ENCODE measurements at places on chromosomes 6 and 20.

DNA sequence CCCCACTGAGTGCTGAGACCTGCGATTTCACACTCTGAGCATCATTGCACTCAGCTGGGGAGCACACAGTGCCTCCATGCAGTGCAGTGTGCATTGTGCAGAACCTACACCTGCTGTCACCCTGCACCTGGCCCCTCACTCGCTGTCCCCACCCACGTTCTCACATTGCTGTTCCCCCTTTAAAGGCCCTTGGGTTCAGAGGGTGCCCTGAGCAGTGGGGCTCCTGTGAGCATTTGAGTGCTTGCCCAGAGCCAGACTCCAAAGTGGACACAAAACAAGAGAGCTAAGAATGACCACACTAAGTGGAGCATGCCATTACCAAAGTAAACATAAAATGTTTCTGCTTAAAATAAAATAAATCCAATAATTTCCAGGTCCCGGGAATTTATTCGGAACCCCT, 131.0 kb upstream of the CST7 start:
- no peaks in the 10 kb centered on the region for H3K27me3 ChIP-seq
- no peaks in the 10 kb centered on the region for H3K36me3 ChIP-seq
- no peak overlapping the region for H3K4me3 ChIP-seq
- H3K4me1 ChIP-seq, result no peaks in the 10 kb centered on the region

DNA sequence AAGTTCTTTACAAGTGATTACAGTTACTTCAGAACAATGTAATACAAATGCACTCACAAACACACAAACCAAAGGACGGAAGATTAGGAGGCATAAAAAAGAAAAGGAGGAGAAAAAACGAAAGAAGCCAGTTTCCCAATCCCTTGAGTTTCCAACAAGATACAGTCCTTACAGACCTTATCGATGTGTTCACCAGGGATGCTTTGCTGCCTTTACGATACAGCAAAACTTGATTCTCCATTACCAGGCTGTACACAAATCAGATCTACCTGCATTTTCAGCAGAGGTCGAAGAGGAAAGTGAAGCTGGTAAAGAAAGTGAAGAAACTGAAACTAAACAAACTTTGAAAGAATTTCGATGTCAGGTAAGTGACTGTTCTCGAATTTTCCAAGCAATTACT, 62.6 kb upstream of the SMIM8 start:
- H3K36me3 ChIP-seq, result peaks cover 32% of the 10 kb centered on the region
- no peaks in the 10 kb centered on the region for H3K4me1 ChIP-seq
- no peak for DNase-seq
- no peak overlapping the region for H3K4me3 ChIP-seq
- no peaks in the 10 kb centered on the region for H3K27me3 ChIP-seq
- no peak overlapping the region for H3K27ac ChIP-seq

GRCh38 chr20:10621149-10621548, 52.6 kb downstream of the JAG1 start:
- no peak overlapping the region for H3K4me3 ChIP-seq
- no peaks in the 10 kb centered on the region for H3K4me1 ChIP-seq
- DNase-seq, result no peak
- no peaks in the 10 kb centered on the region for H3K27me3 ChIP-seq

DNA sequence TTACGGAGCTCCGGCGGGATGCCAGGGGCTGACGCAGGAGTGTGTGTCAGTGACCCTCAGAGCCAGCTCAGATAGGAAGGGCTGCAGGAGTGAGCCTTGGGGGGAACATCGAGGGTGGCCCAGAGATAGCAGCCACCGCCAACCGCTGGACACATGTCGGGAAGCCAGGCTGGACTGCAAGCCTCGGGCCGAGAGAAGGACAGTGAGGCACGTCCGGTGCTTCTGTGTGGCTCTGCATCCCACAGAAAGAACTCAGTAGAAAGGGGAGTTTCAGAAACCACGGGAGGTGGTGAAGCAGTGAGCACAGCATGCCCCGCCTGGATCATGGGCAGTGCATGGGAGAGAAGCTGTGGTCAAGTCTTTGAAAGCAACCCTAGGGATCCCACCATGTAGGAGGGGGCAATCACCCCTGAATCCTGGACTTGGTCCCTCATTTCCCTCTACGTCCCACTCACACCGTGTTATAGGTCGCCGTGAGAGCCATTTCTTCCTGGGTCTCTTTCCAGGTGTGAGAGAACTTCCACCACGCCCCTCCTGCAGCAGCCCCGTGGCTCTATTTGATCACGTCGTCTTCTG, 383.7 kb upstream of the CDH4 start:
- peaks cover 1% of the 10 kb centered on the region for H3K27me3 ChIP-seq
- H3K36me3 ChIP-seq, result no peaks in the 10 kb centered on the region
- no peak for DNase-seq
- H3K4me3 ChIP-seq, result no peak overlapping the region
- H3K27ac ChIP-seq, result no peak overlapping the region

DNA sequence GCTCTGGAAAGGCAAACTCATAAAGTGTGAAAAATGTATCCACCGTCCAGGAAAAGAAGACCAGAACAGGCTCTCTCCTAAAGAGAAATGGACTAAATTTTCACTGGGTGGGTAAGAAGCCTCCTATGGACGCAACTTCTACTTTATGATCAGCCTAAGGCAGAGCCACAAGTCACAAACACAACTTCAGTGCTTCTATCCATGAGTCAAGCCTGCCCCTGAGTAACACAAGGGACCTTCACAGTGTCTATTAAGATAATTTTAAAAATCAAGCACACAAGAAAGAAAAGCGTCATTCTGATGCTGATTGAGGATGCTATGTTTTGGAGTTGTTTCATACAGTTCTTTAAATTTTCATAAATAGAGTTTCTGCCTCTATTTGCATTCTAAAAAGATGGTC, 601.7 kb upstream of the ARID1B start:
- no peak for DNase-seq
- H3K27me3 ChIP-seq, result no peaks in the 10 kb centered on the region
- H3K4me3 ChIP-seq, result no peak overlapping the region
- no peak overlapping the region for H3K27ac ChIP-seq

Measured in CD4-positive, CD25-positive, alpha-beta regulatory T cell (primary cell).